Activated CD4-positive, alpha-beta T cell treated with anti-CD3 and anti-CD28 coated beads, Interleukin-2, amount 50 U/mL, for 1 hour (primary cell): ENCODE measurements at places on chromosomes 13 and 19.
A peak's percentile ranks its signal among the peaks of the same experiment; 100 is the strongest.

GRCh38 chr13:105972811-105973590 is 562.5 kb downstream of the EFNB2 start:
- DNase-seq: no peak

DNA sequence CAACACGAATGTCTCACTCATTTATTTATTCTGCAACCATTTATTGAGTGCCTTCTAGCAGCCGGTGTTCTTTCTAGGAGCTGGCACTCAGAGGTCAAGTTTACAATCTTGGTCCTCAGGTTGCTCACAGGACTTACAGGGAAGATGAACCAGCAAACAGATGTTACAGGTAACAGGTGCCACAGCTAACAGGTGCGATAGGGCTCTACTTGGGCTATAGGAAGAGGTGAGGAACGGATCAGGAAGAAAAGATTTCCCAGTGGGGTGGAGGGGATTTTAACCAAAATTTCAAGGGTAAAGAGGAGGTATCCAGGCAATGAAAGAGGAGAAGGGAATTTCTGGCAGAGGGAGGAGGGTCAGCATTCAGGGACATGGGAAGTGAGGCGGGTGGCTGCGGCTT is 87.3 kb upstream of the FARP1 start:
- no peak for DNase-seq

GRCh38 chr19:12162882-12163806 is at the start of gene ZNF136:
Gene ZNF136 (plus strand): TSS chr19:12163096. CDS start chr19:12163204, 108 bp downstream.
- DNase-seq: peak; percentile 92

DNA sequence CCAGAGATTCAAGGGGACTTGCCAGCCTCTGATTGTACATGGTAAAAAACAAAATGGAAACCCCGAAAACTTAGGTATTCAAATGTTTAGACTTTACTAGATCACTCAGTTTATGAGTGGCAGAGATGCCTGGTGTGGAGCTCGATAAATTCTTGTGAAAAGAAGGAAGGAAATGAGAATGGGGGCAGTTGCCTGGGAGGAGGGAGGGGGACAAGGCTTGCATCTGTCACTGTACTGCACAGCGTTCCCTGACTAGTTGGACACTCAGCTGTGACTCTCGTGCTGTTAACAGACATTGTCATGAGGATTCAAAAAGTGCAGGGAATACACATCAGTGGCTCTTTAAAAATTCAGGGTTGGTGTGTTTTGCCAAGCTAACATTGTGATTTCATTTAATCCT is 232.9 kb downstream of the ZIC5 start:
- no peak for DNase-seq

DNA sequence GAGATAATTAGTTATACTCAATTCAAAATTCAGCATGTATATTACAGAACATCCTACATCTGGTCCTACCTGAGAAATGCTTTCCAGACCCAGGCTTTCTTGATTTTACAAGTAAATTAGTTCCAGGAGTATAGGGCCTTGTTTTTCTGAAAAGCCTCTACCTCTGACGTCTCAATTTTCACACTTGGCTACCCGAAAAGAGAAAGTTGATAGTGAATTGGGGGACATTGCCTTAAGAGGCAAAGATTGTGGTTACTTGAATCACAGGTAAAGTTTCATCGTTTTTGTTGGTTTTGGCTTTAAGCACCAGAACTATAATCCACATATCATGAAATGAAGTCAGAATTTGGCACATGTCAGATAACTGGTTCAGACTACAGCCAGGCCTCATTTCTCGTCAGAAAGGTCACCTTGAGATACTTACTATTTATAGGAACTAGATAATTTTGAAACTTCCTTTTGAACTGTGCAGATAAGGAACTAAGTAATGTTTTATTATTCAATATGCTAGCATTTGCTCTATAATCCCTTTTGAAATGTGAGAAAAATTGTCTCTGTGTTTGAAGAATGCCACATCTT is 30.8 kb downstream of the FAM124A start:
- no peak for DNase-seq

DNA sequence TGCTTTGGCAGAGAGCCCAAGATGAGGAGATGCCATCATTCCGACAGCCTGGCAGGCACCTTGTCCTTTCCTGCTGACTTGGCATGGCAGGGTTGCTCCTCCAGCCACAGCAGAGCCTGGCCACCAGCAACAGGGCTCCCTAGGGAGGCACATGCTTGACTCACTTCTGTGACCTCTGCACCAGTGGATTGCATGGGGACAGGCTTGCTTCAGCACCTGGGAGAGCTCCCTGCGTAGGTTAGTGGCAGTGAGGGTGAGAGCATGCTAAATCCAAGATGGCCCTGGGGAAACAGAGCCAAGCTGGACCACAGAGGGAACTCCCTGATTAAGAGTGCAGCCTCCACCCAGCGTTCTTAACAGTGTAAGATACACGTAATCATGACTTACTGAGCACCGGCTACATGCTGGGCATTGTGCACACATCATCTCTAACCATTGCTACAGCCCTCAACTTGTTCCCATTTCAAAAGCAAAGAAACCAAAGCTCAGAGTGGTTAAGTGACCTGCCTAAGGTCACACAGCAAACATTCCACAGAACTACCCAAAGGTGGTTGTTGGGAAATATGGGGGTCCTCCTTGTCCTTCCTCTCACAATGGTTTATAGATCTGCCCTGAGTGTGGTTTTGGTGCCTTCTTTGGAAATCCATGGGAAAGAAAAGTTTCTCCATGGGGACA is 116.6 kb upstream of the UQCRFS1 start:
- no peak for DNase-seq
